ENCODE measurements at places on chromosomes 7 and 10.

DNA sequence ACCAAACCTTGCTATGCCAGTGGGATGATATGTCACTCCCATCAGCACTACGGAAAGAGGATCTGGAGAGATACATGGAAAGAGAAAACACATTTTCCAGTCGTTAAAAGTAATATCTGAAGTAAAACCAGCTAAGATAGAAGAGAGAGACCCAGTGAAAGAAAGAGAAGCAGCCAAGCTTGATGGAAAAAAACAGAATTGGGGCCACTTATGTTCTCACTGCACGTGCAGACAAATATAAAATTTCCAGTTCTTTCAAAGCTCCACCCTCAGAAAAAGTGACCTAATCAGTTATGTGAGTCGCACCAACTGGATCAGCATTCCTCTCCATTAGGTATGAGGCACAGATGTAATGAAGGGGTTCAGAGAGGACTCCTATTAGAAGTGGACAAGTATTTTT lies 266.1 kb downstream of the MTERF1 start:
- DNase-seq, result no peak

- DNase-seq, result no peak
Measured at GRCh38 chr10:60009276-60009675, 102.9 kb upstream of the CCDC6 start.

DNA sequence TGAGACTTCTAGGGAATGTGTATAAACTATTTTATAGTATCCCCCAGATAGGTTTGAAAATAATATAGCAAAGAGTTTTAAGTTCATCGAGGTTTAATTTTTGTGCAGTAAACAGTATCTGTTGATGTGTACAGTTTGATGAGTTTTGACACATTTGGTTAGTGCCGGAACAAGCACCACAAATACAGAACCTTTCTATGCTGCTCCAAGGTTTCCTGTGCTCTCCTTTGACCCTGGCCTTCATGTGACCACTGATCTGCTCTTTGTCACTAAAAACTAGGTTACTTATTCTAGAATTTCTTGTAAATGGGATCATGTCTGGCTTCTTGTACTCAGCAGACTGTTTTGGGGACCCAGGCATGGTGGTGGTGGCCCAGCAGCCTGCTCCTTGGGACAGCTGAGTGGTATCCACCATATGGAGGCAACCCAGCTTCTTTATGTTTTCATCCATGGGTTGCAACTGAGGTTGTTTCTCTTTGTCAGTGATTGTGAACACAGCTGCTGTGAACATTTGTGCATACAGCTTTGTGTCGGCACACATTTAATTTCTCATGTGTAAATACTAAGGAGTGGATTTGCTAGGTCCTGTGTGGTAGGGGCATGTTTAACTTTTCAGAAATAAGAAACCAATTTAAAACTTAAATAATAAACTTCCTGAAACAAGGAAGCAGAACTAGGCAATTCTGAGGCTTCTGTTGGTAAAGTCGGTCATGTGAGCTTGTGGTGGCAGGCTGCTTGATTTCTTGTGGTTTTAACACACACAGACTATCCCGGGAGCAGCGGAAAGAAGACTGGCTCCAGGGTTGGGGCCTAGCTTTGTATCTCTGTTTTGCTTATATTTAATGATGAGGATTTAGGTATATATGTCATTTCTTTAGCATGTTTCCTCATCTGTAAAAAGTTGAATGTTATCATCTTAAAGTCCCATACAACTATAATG lies 219.4 kb downstream of the ABCA13 start:
- no peak for DNase-seq

- no peak for DNase-seq
Measured at GRCh38 chr10:71770255-71770654, 3.1 kb downstream of the VSIR start.

- DNase-seq, result no peak
Measured at GRCh38 chr10:122446668-122447423, 7.6 kb upstream of the ARMS2 start.

DNA sequence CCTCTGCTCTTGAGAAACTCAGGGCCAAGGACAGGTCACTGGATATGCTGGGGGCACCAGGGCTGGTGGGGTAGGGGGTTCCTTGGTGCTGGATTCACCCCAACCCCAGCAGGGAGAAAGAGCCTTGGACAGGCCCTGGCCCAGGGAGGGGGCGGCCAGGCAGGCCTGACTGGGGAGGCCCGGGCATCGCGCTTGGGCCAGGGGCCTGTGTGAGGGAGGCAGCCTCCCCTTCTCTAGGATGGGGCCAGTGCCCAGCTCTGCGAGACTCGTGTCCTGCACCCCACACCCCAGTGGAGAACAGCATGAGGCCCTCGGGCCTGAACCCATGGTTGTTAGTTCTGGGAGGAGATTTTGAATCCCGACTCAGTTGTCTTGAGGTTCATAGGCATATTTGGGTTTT lies 217.1 kb downstream of the ZNF248 start:
- no peak for DNase-seq

DNA sequence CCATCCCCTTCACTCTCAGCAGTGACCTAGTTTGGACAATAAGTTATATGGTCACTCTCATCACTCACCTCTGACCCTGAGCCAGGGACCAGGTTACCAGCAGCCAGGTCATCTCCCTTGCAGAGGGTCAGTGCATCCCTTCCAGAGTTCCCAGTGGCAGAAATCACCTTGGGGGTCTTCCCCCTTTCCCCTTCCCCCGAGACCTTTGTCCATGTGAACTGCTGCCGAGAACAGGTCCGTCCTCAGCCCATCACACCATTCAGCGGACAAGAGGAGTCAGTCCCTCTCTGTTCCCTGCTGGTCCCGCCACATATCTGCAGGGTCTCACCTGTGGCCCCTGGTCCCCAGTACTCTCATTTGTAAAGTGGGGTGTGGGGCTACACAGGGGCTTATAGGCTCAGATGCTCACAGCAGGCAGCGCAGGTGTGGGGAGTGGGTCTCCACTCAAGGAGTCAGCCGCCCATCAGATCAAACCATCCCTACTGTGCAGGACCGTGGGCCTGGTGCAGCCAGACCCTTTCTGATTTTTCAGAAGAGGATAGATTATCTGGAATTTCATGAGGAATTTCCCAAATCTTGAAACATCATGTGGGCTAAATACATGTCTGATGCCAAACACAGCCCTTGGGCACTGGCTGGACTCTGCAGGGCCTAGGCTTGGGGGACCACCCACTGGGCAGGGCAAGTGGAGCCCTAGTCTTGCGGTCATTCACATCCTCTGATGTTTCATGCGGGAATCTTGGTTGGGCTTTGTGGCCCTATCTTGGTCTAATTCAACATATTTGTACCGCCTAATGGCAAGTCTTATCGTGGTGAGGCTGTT lies 6.5 kb downstream of the DEPP1 start:
- no peak for DNase-seq
